A673 (cell line): ENCODE measurements at places on chromosomes 5 and 9.
A peak's percentile ranks its signal among the peaks of the same experiment; 100 is the strongest.

GRCh38 chr9:131406563-131407436, 12.9 kb downstream of the PRRC2B start:
- DNase-seq = no peak

- no peak for DNase-seq
These were observed 135.4 kb upstream of the RASEF start for GRCh38 chr9:83198371-83198770.

DNA sequence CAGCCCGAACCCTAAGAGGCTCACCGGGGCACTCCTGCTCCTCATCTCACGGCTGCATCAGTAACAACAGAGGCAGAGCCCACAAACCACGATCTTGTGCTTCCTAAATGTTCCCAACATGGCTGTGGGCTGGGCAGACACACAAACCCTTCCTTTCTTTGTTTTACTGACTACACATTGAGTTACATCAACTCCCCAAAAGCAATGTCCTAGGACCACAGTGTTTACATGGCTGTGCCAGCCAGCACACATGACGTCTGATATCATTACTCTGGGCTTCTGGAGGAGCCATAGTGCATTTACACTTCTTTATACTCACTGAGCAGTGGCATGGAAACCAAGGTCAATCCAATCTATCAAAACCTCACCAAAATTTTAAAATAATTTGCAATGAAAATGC, 101.4 kb downstream of the LHFPL2 start:
- DNase-seq = no peak

DNA sequence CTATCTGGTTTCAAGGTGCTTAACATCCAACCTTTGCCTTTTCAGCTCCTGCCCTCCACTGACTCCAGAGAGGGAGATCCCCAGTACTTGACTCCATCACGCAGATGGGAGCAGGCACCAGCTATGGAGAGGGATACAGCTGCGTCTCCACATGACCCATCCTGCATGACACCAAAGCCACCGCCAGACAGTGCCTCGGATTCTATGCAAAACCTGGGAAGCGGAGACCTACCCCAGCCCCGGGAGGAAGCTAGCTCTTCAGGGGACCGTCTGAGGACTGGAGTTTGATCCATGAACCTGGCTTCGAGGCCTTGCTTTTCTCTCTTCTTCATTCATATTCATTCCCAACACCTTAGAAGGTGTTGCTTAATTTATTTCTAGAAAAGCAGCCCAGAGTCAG, 24.8 kb downstream of the HRH2 start:
- no peak for DNase-seq

GRCh38 chr9:130039528-130040147, 3.4 kb downstream of the FNBP1 start:
- DNase-seq = peak; percentile 63

GRCh38 chr5:2193542-2194235, 311.0 kb upstream of the IRX4 start:
- DNase-seq = no peak

DNA sequence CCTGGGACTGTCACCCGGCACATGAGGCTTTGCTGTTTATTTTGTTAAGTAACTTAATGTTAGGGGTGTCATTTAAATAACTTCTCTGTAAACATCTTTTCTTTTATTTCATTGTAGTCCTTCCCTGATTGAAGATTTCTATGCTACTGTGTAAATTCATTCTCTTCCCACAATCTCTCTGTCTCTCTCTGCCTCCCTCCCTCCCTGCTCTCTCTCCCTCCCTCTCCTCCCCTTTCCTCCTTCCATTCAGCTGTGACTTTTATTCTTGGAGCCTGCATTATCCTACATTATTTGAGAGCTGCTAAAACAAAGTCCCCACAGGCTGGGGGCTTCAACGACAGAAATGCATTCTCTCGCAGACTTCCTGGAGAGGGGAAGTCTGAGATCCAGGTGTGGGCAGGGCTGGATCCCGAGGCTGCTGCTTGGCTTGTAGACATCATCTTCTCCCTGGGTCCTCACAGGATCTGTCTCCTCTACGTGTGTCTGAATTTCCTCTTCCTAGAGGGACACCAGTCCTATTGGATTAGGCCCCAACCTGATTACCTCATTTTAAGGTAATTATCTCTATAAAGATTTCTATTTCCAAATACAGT, 18.4 kb downstream of the UBE2QL1 start:
- DNase-seq = no peak

DNA sequence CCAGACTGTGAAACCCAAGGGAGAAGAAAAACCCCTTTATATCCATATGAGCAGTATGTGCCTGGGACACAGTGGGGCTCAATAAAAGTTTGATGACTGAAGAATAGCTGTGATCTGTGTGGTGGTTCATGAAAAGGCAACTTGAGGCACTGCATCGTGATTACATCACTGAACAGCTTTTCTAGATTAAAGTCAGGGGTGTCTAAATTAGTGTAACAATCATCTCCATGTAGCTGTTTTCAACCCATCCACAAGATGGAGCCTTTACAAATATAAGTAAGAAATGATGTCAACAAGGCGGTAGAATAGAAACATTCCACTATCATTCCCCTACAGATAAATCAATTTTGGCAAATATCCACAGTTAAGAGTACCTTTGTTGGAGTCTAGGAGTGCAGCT, 55.5 kb downstream of the PRRC1 start:
- peak; percentile 18 for DNase-seq

GRCh38 chr9:237858-238345, 23.2 kb downstream of the DOCK8 start:
- DNase-seq = no peak

DNA sequence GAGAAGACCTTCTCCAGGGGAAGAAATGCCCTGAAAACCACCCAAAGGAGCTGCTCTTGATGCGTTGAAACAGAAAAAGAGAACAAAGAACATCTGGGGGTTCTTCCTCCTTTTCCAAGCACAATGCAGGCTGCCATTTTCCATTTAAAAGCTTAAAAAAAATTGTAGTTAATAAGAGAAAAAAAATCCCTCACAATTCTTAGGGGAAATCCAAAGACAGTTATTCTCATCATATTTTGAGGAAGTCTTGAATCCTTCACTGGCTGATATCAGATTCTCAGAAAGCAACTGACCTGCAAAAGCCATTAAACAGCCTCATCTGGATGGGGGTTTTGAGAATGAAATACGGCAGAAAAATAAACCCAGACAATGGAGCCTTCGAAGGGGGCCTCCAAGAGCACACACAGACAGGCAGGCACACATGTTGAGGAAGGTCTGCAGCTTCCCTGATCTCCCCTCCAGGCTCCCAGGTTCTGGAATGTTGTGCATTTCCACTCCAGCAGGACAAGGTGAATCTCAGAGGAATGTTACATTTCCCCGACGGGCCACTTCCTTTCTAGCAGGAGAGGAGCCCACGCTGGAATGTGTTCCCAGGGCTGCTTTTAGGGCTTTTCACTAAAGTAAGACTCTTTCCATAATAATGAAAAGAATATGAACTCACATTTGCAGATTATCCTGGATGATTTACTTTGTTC, 159.4 kb upstream of the S1PR3 start:
- no peak for DNase-seq

DNA sequence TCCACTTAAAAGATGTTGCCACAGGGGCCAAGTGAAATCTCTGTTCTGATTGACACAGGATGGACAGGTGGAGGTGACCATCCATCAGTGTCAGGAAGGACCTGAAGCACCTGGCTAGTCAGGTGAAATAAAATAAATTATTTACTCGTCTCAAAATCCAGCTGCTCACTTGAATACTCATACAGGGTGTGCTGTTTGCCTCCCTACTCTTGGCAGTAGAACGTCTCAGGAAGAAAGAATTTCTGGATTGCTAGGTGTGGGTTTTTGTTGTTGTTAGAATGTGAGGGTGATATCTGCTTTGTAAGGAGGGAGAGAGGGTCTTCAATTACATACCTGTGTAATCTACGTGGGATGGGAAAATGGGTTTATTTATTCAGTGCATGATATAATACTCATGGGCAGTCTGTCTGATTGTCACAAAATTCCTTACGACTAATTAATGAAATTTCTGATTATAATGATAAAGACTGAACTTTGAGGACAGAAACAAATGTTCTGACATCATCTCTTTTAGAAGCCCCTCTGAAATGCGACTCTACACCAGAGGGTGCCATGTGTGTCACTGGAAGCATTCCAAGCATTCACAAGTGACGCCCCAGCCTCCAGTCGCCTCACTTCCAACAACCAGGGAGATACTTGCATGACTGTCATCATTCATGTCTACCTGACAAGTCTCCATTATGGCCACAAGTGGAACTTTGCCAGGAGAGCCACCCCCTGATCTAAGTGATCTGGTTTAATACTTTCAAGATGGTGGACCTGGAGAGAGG, 218.4 kb downstream of the GAPVD1 start:
- DNase-seq = no peak

DNA sequence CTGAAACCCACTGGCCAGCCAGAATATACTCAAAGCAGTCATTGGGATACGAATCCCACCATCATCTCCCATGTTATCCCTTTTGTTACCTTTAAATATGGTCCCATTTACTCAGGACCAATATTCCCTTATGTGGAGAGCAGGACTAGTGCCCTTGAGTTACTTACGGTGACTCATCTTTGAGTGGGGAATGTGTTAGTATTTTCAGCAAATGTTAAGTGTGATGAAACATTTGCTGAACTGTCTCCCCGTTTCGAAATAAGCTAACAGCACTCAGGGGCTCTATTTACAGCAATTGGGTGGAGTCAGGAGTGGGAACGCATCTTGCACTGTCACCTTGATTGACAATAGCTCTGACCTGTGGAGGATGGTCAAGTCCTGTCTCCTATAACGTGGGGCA, 67.4 kb downstream of the CTSL start:
- DNase-seq = peak; percentile 11

DNA sequence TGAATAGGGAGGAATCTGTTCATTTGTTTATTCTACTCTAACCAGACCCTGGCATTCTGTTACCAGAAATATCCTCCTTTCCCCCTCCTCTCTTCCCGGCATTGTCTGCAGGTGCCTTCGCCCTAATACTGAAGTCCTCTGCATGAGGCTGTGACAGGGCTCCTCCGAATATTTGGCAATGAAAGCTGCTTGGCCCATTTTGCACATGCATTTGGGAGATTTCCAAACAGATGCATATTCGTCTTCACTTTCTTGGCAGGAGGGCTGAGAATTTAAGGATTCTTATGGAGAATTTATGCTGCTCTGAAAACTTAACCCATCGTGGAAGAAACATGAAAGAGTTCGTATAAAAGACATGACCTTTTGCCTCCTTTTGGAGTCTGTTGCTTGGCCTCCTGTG, 484.0 kb downstream of the ZNF608 start:
- no peak for DNase-seq

- DNase-seq = no peak
These were observed 23.7 kb upstream of the OTULINL start for GRCh38 chr5:14557791-14558415.

GRCh38 chr5:69374911-69375446, 5.4 kb downstream of the RAD17 start:
- DNase-seq = no peak

DNA sequence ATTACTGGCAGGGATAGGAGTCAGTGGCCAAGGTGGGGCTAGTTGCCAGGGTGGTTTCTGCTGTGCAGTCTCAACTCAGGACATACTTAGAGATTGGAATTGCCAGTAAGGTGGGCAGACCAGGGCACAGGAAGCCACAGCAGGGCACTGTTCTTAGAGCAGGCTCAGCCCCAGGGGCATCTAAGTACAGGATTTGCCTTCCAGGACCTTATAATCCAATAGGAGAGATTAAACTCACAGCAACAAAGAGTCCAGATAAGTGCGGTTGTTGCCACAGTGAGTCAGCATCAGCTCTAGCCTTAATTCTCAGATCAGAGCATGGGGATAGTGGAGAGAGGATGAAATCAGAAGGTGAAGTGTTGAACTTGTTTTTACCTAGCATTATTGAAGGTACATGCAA, 265.8 kb upstream of the TRPC7 start:
- no peak for DNase-seq

DNA sequence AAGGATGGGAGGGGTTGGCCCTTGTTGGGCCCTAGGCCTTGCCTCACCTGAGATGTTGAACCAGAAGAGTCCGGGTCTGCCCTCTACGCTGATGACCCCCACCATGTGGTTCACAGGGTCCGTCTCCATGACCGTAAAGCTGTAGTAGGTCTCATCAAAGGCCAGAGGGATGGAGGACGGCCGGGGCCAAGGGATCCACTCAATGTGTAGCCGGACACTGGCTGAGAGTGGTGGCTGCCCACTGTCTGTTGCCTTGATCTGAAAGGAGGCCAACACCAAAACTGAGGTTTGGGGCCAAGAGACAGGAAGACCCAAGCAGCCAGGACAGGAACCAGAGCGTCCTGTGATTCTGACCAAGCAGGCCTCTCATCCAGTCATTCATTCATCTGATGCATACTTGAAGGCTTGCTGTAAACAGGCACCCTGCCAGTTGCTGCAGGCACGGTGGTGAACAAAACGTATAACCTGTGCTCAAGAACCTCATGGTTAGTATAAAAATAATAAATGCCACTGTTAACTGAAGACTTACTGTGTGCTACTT, 37.9 kb downstream of the FAT2 start:
- no peak for DNase-seq

GRCh38 chr5:95801532-95801931, 21.0 kb downstream of the GLRX start:
- no peak for DNase-seq

DNA sequence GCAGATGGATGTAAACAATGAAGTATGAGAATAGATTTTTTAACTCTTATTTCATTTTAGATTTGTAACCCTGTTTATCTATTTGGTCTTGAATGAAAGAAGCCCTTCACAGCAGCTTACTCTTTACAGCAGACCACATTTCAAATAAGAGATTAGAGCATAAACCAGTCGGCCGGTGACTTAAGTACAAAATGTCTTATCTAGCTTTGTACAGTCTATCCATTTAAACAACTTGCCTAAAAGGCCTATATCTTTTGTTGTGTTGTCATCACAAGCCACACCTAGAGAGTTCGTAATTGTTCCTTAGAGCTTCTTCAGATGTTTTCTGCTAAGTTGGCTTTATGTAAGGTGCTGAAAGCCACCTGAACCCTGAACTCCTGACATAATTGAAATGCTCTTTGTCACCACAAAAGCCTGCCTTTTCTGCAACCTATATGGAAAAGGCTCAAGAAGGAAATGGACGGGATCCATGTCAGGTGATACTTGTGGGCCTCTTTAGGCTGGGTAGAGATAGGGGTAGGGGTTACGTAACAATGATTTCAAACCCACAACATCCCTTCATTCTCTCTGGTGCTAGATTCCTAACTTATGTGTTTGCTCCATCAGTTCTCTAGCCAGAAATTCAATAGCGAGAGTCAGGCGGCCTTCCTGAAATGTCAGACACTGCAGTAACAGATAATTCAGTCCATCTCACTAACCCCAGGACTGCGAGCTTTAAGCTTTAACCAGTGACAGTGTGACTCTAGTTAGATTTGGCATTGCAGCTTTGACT, 162.5 kb downstream of the CD180 start:
- no peak for DNase-seq
